Retina (tissue), 1 donor: ENCODE measurements at places on chromosomes 2 and 18.
A peak's percentile ranks its signal among the peaks of the same experiment; 100 is the strongest.

DNA sequence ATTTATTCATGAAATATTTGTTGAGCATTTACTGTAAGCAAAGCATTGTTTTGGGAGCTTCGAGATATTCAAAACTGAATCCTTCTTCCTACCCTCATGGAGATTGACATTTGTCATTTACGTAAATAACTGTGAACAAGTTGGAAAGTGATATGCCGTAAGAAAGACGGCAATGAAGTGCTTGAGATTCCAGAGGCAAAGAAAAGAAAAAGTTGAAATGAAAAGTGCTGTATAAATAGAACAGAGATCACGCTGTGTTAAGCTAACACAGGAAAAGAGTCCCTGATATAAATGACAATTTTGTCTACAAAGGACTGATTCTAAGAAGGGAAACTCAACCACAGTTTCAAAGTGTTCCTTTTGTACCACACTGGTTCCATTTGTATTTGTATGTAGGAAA lies 1.8 kb downstream of the CHRNA1 start:
- no peak for DNase-seq

DNA sequence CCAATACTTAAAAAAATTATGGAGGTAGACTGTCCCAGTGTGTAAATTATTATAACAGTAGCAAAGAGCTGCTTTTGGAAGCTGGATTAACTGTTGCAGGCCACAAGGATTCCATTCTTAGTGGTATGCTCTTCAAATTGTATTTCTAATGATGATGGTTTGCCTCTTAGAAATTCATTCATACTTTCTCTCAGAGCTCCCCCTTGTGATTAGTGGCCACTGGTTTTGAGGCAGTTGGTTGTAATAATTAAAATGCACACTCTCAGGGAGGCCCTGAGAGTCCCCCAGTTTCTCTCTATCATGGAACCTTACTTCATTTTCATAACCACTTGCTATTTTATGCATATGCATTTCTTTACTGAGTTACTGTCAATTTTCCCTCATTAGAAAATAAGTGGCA lies 122.5 kb downstream of the PLA2R1 start:
- no peak for DNase-seq

DNA sequence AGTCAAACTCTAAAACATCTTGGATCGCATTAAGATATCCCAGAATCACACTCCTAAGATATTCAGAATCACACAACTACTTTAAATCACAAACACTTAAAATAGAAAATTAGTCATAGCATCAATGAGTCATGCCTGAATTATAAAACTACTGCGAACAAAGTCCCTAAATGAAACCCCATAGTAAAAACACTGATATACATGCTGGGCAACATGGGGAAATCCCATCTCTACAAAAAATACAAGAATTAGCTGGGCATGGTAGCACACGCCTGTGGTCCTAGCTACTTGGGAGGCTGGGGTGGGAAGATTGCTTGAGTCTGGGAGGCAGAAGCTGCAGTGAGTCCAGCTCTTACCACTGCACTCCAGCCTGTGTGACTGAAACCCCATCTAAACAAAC lies 101.7 kb downstream of the COBLL1 start:
- DNase-seq, result no peak

DNA sequence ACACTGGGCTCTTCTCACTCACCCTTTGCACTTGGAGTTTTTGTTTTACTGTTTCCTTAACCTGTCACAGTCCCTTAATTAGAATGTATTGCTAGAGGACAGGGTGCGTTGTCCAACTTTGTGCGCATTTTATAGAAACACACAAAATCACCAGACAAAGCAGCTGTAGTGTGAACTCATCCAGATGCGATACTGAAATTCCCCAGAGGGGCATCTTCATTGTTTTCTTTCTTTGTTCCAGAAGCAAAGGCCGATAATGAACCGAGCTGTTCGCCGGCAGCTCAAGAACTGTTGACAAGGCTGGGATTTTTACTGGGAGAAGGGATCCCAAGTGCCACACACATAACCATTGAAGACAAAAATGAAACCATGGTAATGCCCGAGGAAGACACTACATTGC lies 137.6 kb downstream of the WDSUB1 start:
- DNase-seq, result peak; percentile 69

- no peak for DNase-seq
These were observed 331.3 kb upstream of the PKDCC start for GRCh38 chr2:41716497-41716896.

GRCh38 chr2:198100346-198100745 lies 296.0 kb downstream of the PLCL1 start:
- no peak for DNase-seq

GRCh38 chr2:158144914-158145625 lies 43.4 kb downstream of the UPP2 start:
- DNase-seq, result no peak

GRCh38 chr2:17644997-17645720 lies 104.7 kb downstream of the VSNL1 start:
- DNase-seq, result no peak

- no peak for DNase-seq
These were observed 73.2 kb upstream of the GALNT5 start for GRCh38 chr2:157184161-157184895.

DNA sequence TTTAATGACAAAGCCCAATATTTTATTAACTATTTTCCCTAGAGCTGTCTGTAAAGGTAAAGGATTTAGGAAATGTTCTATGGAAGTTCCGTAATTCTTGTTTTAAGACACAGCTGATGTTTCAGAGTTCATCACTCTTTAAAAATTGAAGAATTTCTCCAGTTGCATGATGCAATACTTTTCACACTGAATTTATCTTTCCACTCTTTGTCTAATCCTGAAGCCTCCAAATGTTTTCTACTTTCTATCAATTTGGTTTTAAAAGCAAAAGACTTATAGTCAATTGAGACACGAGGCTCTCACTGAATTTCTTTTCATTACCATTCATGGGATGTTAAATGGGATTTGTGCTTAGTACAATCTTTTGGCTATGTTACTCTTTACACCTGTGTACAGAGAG lies 223.2 kb downstream of the TDRD15 start:
- DNase-seq, result no peak

DNA sequence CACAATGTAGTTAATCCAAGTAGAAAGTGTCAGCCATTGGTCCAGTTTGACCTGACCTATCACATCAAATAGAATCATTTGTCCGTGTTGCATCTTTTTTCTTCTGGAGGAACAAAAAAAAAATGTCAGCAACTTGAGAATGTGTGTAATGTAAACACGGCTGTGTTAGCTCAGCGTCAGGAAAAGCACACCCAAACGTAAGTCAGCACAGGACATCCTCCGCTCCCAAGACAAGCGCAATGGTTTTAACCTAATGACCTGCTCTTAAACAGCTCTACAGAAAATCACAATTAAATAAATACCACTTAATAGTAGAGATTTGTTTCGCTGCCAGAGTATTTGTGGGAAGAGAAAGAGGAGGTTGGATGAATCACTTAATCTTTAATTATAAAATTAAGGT lies 59.4 kb downstream of the OSR1 start:
- no peak for DNase-seq

DNA sequence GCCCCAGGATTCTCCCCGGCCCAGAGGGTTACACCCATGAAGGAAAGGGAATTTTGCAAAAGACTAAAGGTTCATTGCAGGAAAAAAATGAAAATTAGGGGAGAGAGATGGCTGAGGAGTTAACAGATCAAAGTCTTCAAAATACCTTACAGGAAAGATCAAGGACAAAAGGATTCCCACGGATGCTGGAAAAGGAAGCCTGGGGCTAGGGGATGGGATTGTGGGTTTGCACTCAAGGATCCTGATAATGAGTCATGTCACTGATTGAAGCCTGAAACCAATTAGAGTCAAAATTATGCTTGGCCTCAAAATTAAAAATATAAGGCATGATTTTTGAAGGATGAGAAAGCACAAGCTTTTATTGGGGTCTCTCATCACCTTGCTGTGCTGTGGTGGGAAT lies 32.6 kb upstream of the COPS8 start:
- no peak for DNase-seq

DNA sequence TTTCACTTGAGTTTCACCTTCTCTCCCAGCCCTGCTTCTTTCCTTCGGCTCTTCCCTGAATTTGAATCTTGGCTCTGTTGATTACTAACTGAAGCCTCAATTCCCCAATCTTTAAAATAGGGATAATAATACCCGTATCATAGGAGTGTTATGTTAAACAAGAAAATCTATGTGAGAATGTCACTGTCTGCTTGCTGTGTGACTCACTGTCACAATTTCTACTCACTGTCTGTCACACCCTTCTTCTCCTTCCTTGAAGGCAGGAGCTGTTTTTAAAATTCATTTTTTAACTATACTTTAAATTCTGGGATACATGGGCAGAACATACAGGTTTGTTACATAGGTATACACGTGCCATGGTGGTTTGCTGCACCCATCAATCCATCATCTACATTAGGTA lies 141.6 kb upstream of the CXCR4 start:
- DNase-seq, result no peak

- DNase-seq, result no peak
These were observed 38.3 kb downstream of the SP3 start for GRCh38 chr2:173926875-173927274.

DNA sequence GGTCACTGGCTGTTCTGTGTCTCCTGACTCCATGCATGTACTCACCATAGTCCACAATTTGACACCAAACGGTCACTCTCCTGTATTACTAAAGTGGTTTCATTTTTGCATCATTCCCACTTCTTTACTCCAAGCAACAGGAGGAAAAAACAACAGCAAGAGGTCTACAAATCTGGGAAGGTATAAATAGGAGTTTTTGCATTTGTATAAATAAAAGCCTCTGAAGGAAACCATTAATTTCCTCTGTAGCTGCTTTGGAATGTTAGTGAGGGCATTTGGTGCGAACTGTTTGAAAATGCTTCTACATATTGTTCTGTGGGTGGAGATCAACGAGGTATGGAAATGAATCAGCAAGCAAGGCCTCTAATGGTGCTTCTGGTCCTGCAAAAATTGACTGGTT lies 148.5 kb upstream of the DLX2 start:
- no peak for DNase-seq

DNA sequence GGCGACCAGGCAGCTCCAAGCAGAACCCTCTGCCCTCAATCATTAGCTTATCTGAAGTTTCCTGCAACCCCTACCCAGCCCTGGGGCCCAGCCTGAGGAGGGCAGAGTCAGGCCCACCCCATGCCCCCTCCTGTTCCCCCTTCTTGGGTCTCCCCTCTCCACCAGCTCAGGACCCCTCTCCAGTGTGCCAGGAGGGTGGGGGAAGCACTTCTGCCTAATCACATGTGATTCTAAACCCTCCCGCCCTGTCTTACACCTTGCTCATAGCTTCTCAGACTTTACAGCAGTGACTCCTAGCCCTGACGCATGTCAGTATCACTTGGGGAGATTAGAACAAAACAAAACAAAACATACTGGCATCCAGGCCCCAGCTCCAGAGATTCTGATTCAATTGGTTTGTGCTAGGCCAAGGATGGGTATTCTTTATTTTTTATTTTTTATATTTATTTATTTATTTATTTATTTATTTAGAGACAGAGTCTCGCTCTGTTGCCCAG lies 42.5 kb upstream of the ASAP2 start:
- DNase-seq, result no peak

DNA sequence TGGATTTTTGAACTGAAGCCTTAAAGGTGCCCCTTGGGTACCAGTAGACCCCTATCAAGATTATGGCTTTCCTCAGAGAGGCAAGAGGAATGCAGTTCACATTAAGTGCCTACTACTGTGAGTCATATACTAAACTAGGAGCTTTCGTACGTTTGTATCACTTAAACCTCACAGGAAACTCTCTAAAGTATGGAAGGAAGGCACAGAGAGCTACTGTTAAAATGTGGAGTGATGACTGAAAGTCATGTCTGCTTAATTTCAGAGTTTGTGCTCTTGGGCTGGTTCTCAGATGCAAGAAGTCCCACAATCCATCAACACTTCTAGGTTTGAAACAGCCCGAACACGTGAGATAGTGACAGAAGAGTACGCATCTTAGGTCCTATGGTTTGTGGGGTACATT lies 4.7 kb downstream of the PLCL1 start:
- DNase-seq, result no peak

- no peak for DNase-seq
These were observed 41.3 kb downstream of the FAM171B start for GRCh38 chr2:186734957-186735734.

DNA sequence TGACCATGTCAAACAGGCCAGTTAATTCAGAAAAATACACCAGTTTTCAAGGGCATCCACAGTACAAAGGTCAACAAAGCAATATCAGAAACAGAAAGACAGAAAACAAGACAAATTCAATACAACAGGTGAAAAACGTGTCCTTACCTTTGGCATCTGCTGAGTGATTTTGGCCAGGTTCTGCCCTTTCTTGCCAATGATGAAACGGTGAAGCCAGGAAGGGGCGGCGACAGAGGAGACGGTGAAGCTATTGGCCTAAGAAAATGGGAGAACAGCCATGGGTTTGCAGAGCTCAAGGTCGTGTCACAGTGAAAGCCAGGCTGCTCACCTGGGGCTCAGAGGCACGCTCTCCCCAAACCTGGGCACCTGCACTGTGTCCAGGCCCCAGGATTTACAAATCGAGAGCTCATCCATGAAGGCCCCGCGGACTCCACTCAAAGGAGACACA lies 60.5 kb downstream of the HDLBP start:
- no peak for DNase-seq

DNA sequence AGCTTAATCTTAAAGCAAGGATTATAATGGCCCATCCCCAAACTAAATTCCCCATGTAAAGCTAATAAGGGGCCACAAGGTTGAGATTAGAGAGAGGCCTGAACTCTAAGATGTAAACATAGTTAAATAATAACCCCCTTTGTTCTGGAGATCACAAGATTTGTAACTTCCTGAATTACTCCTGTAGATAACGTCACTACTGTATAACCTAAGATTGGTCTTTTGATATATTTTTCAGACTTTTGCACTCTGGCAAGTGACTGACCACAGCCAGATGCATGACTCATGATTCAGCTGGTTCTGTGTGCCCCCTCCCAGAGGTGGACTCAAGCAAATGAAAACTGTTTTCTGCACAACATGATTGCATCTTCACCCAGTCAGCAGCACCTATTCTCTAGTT lies 686.0 kb upstream of the DDX18 start:
- no peak for DNase-seq

DNA sequence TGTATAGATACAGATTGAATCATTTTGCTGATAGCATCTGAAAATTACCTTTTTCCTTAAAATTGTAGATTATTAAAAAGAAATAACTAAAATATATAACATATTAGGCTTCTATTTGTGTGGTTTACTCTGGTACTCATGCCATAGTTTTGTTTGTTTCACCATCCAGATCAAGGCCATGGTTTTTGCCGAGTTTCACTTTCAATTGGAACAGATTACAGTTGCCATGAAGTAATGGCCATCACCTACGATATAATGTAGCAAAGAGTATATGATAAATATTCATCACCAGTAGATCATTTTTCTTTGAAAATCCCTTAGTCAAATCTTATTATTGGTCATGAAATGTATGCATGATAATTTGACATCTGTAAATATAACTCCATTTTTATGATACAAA lies 11.9 kb upstream of the DNAH7 start:
- DNase-seq, result no peak

GRCh38 chr2:28342081-28342967 lies 50.3 kb upstream of the FOSL2 start:
- peak; percentile 43 for DNase-seq

- no peak for DNase-seq
These were observed 38.8 kb downstream of the SCTR start for GRCh38 chr2:119485336-119486110.
